Activated naive CD4-positive, alpha-beta T cell (primary cell): ENCODE measurements at places on chromosomes 1 and 21.

- no peak for DNase-seq
Observed at GRCh38 chr1:109726007-109726406, 14.0 kb downstream of the GSTM5 start.

DNA sequence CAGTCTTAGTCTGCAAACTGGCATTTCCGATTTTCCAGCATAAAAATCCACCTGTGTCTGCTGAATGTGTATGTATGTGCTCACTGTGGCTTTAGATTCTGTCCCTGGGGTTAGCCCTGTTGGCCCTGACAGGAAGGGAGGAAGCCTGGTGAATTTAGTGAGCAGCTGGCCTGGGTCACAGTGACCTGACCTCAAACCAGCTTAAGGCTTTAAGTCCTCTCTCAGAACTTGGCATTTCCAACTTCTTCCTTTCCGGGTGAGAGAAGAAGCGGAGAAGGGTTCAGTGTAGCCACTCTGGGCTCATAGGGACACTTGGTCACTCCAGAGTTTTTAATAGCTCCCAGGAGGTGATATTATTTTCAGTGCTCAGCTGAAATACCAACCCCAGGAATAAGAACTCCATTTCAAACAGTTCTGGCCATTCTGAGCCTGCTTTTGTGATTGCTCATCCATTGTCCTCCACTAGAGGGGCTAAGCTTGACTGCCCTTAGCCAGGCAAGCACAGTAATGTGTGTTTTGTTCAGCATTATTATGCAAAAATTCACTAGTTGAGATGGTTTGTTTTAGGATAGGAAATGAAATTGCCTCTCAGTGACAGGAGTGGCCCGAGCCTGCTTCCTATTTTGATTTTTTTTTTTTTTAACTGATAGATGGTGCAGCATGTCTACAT is 2.5 kb upstream of the OLFML3 start:
- no peak for DNase-seq

- no peak for DNase-seq
Observed at GRCh38 chr1:204589409-204590038, 73.3 kb downstream of the MDM4 start.

DNA sequence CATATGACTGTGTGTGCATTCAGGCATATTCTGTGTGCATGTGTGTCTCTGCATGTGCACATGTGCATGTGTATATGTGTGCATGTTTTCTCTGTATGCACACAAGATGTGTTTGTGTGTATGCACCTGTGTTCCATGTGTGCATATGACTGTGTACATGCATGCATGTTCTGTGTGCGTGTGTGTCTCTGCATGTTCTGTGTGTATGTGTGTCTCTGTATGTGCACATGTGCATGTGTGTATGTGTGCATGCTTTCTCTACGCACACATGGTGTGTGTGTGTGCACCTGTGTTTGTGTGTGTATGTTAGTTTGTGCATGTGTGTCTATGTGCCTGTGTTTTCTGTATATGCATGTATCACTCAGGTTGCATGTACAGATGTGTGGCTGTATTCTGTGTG is 42.3 kb downstream of the AJAP1 start:
- DNase-seq = no peak

GRCh38 chr1:243378669-243379068 is 122.8 kb downstream of the SDCCAG8 start:
- DNase-seq = no peak

- no peak for DNase-seq
Observed at GRCh38 chr1:2541619-2542245, 11.7 kb upstream of the HES5 start.

- no peak for DNase-seq
Observed at GRCh38 chr1:40014812-40015594, 25.5 kb upstream of the CAP1 start.

GRCh38 chr1:32345289-32345827 is 9.3 kb upstream of the MARCKSL1 start:
- no peak for DNase-seq

DNA sequence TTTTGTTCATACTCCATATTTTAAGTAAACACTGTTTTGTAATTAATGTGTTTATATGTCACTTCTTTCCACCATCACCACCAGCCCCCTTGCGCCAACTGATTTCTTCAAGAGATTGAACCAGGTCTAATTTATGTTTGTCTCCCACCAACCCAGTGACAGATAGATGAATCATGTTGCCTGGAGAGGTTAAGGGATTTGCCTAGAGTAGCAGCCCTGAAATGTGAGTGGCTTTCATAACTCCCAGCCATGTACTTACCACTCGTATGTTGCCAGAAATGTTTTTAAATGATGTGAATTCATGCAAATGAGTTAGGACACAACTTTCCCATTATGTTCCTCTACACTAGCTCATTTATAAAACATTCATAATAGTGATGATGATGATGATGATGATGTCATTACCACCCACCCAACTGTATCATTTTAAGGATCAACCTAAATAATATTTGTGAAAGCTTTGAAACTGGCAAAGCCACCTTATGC is 86.9 kb downstream of the LRRC8D start:
- DNase-seq = no peak

DNA sequence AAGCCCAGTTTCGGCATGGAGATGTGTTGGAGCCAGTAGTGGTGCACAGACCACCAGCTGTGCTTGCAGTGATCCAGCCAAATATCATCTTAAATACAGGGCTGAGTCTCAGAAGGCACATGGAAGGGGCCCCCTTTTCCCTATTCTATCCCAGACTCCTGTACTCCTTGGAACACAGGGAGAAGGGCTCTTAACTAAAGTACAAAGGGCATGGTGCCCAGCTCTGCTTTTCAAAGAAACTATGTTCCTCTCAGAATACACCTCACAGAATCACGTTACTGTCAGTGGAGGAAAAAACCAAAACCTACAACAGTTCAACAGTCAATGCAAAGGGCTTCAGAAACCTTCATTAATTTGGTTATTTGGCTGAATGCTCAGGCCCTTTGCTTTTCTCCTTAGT is 180.6 kb upstream of the C1orf105 start:
- DNase-seq = no peak

GRCh38 chr1:232574077-232574476 is 55.9 kb downstream of the SIPA1L2 start:
- no peak for DNase-seq

DNA sequence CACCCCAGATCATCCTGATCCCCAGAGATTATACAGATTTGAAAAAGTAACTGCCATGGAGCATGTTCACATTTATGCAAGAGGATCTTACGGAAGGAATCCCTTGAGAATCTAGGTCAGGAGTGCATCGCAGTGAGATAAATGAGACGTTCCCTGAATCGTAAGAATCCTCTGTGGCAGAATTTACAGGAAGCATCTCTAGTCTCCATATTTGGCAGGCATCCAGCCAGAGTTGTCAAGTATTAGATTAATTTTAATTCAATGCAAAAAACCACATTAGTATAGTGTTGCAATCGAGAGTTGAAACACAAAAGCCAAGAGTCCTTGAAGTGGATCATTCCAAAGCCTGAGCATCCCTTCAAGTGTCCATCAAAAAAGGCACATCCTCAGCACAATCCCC is 100.8 kb downstream of the RRAGC start:
- DNase-seq = no peak

- DNase-seq = no peak
Observed at GRCh38 chr1:211507365-211507764, 15.4 kb upstream of the RD3 start.

DNA sequence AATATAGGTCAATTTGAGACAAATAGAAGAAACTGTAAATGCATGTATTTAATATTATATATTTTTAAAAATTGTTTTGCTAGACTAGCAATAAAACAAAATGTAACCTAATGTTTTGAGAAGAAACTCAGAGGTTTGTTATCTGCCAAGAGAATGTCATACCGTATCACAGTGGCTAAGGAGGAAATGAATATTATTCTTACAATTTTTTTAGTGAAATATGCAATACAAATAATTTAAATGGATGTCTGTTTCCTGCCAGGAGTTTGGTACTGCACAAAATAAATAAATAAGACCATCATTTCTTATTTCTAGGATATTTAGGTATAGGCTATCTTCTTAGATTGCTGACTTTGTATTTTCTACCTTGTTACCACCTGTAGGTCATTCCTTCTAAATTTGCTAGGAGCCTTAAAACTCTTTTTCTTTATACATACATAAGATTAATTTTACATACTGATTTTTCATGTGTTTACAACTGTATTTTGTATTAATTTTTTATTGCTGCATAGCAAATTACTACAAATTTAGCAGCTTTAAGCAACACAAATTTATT is 113.6 kb downstream of the NEK7 start:
- no peak for DNase-seq

GRCh38 chr1:219555031-219555692 is 57.7 kb downstream of the ZC3H11B start:
- no peak for DNase-seq

GRCh38 chr1:190373705-190374336 is 103.8 kb downstream of the BRINP3 start:
- DNase-seq = no peak

- no peak for DNase-seq
Observed at GRCh38 chr21:37249112-37249904, 17.8 kb downstream of the VPS26C start.

- no peak for DNase-seq
Observed at GRCh38 chr1:33048426-33048825, 11.7 kb upstream of the AK2 start.

DNA sequence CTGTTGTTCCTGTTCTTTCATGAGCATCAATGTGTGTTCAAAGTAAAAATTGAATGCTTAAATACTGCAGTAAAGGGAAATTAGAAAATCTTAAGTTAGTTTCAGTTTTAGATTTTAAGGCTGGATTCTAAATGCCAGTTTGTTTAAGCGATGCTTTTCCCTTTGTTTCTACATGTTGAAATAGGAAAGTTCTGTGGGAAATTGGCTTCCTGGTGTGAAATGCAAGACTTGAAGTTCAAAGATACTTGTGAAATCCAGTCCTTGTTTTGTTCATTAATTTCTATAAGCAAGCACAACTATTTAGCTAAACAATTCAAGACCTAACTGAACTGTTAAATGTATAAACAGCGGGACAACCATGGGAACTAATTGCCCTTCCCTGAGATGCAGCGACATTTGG is 149.1 kb downstream of the LYPLAL1 start:
- no peak for DNase-seq

- DNase-seq = no peak
Observed at GRCh38 chr1:66022904-66023620, 230.4 kb downstream of the PDE4B start.

DNA sequence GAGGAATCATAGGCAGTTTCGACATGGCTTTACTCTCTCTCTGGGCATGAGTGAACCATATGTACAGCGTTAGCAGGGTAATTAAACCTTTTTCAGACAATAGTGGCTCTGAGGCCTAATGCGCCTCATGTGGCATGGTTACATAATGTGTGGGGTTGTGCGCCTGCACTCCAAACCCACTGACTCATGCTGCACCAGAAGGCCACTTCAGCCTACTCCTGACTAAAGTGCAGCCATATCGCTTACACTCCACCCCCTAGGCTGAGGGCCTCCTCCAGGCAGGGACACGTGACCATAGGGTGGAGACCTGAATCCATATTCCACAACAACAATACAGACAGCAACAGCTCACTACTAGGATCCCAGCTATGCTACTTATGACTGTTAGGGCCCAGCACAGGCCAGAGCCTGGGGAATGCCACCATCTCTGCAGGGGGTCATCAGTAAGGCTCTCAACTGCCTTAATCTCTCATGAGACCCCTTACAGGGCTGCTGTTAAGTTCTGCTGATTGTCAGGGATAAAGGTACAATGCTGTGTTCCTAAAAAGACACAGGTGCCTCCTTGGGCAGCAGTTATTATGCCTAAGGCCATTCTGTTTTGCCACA is 13.4 kb upstream of the ODF2L start:
- no peak for DNase-seq

DNA sequence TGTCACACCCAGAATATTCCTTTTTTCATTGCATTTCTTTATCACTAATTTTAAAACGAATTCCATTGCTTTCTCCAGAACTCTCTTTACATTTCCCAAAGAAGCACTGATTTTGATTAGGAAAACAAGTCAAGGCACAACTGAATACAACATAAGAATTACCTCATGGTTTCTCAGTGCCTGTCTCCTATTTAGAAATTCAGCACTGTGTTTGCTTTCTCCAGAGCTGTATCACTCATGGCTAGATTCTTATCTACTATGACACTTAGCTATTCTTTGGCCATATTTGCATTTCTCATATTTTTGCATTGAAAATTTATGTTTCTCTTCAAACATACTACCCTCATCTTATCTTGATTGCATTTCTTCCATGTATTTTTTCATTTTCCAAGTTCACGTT is 1402.0 kb downstream of the MRPL39 start:
- no peak for DNase-seq

DNA sequence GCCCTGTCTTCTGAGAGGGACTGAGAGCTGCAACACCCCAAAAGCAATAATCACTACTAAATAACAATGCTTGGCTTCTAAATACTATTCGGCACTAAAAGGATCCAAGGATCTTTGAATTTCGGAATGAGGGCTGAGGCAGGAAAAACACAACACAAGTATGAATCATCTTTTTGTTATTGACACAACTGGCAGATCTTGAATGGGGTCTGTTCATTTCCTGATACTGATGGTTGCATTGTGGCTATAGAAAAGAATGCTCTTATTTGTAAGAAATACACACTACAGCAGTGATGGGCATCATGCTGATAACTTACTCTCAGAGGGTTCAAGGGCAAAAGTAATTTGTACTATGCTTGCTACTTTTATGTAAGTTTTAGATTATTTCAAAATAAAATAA is 149.2 kb upstream of the PLD5 start:
- DNase-seq = no peak

- no peak for DNase-seq
Observed at GRCh38 chr1:27496604-27497155, 6.7 kb upstream of the WASF2 start.

- DNase-seq = no peak
Observed at GRCh38 chr1:202565890-202566602, 144.2 kb downstream of the SYT2 start.

GRCh38 chr1:203028784-203029553 is 2.7 kb downstream of the PPFIA4 start:
- no peak for DNase-seq

DNA sequence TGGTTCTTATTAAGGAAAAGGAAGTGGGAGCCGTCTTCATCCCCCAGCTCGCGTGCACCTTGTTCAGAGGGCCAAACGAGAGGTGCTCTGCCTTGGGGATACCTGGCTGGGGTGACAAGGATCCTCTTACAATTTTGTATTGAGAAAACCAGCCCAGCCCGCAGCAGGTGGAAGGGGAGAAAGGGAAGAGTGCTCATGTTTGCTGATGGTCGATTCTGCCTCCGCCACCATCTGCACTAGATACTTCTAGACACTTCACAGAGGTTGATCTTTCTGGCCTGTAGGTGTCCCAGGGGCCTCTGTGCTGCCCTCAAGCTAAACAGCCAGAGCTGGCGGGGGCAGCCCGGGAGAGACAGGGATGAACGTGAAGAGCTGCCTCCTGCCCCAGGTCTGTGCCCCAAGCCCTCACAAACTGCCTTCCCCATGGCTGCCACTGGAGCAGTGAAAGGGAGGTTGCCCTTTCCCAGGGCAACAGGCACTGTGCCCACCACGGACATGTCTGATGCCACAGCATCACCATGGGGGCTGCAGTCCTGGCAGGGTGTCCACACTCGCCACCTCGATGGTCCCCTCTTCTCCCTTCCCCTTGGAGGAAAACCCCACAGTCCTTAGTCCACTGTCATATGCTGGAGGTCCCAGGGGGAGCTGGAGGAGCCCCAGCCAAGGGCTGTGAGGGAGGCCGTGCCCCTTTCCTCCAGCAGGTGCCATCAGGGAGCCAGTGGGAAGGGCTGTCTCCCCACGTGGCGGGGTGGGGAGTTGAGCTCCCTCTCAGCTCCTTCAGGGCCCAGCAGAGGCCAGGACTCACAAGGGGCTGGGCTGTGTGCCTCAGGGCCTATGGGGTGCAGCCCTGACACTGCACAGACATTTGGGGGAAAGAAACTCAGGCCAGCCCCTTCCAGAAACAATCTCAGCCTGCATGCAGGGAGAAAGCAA is 8.1 kb downstream of the ADPRS start:
- DNase-seq = no peak
